ENCODE measurements at places on chromosomes 2 and 18.
A peak's percentile ranks its signal among the peaks of the same experiment; 100 is the strongest.

- peak; percentile 97 for DNase-seq
Measured at GRCh38 chr2:121755237-121756111, at the start of gene TSN. Gene TSN, plus strand, starts transcription at chr2:121755651. Its CDS starts 129 bp downstream, at chr2:121755780.

- no peak for DNase-seq
Measured at GRCh38 chr2:110747522-110748488, 15.4 kb downstream of the ACOXL start.

- no peak for DNase-seq
Measured at GRCh38 chr2:40450066-40450795, 1.7 kb downstream of the SLC8A1 start.

DNA sequence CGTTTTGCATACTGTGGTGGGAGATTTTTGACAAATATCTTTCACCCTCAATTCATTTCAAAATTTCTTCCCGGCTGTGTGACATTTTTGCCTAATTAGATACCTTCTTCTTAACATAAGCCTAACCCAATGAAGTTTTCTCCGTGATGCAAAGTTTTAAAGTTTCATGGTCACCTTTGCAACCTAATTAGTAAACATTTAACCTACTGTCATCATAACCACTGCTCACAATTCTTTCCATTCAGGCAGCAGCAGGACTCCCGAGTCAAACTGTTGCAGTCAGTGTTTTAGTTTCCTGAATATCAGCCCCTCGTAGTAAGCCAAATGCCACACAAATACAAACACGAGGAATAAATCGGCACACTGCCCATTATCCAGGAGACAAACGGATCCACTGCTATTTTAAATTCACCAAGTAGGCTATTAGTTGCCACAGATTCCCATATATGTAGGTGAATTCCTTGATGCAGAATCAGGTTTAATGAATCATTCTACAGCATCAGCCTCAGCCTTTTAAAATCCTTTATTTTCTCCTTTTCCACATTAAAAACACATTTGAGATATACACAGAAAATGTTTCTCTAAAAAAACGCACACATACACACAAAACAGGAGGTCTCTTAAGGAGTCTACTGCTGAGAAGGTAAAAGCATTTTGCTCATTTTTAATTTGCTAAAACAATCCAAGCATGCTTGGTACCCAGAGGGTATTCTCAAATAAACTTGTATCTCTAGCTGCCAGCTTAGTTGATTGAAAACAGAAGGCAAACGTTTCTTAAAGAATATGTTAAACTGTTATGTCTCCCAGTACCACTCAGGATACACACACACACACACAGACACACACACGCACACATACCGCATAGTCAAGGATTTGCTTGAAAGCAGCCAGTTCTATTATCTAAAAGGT, 106.5 kb upstream of the KCTD1 start:
- no peak for DNase-seq

GRCh38 chr2:11989354-11989703, 242.9 kb downstream of the LPIN1 start:
- no peak for DNase-seq

- DNase-seq: no peak
Measured at GRCh38 chr2:221896505-221897151, 324.5 kb upstream of the EPHA4 start.

GRCh38 chr2:181847198-181847556, 44.4 kb upstream of the ITPRID2 start:
- DNase-seq: no peak

DNA sequence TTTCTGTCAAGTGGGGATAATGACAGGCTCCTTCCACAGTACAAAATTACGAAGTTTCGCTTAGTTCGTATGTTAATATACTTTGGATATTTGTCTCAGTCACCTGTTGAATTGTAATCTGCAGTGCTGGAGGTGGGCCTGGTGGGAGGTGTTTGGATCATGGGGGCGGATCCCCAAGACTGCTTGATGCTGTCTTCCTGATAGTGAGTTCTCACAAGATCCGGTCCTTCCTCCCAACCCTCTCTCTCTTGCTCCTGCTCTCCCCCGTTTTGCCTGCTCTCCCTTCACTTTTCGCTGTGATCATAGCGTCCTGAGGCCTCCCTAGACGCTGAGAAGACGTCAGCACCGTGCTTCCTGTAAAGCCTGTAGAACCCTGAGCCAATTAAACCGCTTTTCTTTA, 97.1 kb upstream of the EPB41L3 start:
- no peak for DNase-seq

GRCh38 chr2:29246383-29247300, 131.4 kb downstream of the CLIP4 start:
- no peak for DNase-seq

GRCh38 chr2:135150725-135151124, 98.6 kb downstream of the RAB3GAP1 start:
- no peak for DNase-seq

- DNase-seq: peak; percentile 51
Measured at GRCh38 chr2:127081826-127082633, 24.9 kb downstream of the BIN1 start.
